NCI-H1105 (cell line): ENCODE measurements at places on chromosomes 1 and 21.

DNA sequence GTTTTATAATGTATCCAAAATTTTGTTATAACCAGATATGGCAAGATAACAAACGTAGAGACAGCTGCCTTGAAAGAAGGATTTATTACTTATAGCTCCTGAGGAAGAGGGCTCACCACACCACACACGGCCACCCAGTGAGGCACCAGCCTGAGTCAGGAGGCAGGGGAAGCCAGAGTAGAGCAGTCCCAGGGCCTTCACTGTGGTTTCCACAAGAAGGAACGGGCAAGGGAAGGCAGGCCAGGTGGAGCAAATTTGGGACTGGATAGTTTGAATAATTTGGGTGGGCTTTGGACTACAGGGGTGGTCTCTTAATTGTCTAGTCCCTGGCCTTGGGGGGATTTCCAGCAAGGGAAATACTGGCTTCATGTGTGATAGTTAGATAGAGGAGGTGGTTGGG, 72.5 kb downstream of the RRAGC start:
- no peak for DNase-seq

DNA sequence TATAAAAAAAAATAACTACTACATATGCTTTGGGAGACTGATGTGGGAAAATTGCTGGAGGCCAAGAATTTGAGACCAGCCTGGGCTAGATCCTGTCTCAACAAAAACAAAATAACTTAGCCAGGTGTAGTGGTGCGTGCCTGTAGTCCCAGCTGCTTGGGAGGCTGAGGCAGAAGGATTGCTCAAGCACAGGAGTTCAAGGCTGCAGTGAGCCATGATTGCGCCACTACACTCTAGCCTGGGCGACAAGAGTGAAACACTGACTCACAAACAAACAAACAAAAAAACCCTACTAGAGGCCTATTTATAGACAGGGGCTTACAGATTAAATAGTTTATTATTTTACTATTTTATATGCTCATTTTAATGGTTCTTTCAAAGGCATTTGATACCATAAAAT, 80.0 kb downstream of the LHX4 start:
- DNase-seq = no peak

DNA sequence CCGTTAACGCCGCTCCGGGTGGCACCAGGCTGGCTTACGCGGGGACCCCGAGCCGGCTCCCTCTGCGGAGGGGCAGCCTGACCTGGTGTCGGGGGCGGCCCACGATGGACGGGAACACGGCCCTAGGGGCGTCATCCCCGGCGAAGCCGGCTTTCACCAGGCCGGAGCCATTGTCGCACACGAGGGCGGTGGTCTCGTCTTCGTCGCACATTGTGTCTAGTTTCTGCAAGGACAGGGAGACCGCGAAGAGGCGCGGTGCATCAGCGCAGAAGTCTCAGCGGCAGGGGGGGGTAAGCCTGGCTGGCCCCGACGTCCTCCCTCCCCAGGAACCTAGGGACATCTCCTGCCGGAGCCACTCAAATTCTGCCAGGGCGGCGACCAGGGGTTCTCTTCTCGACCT, 989 bp downstream of the ACTA1 start:
- no peak for DNase-seq

DNA sequence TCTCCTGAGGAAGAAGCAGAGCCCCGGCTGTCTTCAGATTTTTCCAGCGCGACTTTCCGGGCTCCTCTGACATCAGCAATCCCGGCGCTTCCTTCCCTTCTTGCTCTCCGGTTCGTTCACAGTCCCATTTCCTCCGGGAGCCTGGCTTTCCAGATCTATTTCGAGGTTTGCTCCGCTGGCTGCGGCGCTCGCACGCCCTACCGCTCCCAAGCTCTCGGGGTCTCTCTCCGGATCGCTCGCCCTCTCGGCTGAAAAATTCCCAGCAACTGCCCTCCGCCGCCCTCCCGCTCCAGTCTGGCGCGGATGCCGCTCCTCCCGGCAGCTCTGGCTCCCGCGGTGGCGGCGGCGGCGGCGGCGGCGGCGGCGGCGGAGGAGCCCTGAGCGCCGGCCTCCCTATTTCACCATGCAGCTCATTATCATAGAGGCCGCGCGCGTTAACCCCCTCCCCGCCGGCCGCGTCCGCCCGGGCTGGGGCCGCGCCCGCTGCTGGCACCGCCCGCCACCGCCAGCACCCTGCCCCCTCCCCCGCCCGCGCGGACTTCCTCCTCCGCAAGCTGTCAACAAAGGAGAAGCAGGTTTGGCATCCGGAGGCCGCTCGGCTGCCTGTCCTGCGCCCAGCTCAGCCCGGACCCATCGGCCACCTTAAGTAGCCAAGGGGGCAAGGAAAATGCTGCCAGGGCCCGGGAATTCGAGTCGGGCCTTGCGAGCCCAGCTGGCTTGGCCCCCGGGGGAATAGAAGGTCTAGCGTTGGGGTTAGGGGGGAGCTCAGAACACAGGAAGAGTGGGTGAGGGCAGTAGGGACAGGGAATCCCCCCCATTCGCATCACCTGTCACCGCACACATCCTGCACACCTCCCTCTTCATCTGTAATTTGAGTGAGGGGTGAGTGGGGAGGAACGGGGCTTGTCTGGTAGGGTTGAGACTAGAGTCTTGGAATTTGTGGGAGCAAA, at the start of gene PLXNA2:
PLXNA2 (minus strand) TSS at position 418 of the 950 bp plus-strand sequence. CDS start 26,462 bp downstream, outside the sequence.
- peak; percentile 62 for DNase-seq

- DNase-seq = peak; percentile 72
Observed at GRCh38 chr21:43740497-43741156, 21.7 kb downstream of the PDXK start.

DNA sequence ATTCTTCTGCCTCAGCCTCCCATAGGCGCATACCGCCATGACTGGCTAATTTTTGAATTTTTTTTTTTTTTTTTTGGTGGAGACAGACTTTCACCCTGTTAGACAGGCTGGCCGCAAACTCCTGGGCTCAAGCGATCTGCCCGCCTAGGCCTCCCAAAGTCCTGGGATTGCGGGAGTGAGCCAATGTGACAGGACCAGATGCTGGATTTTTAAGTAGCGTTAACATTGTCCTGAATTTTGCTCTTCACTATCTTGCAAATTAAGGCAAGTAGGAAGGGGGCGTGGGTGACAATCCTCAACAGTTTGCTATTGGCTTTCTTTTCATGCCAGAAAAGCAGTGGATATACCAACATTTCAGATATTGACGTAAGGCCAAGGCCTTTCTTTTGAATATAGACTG, 49.7 kb upstream of the TSNAX start:
- no peak for DNase-seq

- no peak for DNase-seq
Observed at GRCh38 chr1:203609979-203610493, 16.6 kb upstream of the ATP2B4 start.

DNA sequence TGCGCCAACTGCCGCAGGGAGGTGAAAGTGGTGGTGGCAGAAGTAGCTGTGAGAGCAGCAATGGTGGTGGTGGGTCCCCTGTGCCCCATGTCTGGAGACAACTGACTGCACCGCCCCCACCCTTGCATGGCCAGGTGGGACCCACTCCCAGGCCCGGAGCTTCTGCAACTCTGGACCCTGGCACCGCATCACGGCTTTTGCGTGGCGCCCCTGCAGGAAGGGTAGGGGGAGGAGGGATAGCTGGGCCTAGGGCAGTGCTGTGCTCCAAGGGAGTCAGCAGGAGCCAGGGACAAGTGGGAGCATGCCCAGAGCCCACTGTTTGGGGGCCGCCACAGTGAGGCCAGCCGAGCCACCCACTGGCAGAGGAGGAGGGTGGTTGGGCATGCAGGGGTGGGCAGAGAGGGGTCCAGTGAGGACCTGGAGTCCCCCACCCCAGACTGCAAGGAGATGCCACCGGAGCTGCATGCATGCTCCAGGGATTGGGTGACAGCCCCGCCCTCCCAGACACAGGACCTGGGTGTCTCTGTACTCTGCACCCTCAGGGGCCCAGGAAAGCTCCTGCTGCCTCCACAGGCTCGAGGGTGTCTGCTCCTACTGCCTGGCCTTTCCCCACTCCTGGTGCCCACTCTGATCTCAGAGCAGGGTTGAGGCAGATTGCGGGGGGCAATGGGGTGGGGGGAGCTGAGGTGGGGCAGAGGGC, 9.8 kb upstream of the CTTNBP2NL start:
- no peak for DNase-seq

DNA sequence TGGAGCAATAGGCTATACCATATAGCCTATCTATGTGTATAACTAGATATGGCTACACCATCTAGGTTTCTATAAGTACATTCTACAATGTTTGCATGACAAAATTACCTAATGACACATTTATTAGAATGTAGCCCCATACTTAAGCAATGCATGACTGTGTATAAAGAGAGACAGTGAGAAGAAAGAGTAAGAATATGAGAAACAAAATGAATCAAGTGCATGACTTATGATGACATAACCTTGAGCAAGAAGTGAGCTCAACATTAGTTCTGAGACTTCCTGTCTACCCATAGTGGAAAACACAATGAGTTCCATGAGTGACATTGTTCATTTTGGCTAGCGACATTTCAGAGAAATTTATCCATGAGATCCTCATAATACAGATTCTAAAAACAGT, 10.1 kb downstream of the SLC44A5 start:
- no peak for DNase-seq

DNA sequence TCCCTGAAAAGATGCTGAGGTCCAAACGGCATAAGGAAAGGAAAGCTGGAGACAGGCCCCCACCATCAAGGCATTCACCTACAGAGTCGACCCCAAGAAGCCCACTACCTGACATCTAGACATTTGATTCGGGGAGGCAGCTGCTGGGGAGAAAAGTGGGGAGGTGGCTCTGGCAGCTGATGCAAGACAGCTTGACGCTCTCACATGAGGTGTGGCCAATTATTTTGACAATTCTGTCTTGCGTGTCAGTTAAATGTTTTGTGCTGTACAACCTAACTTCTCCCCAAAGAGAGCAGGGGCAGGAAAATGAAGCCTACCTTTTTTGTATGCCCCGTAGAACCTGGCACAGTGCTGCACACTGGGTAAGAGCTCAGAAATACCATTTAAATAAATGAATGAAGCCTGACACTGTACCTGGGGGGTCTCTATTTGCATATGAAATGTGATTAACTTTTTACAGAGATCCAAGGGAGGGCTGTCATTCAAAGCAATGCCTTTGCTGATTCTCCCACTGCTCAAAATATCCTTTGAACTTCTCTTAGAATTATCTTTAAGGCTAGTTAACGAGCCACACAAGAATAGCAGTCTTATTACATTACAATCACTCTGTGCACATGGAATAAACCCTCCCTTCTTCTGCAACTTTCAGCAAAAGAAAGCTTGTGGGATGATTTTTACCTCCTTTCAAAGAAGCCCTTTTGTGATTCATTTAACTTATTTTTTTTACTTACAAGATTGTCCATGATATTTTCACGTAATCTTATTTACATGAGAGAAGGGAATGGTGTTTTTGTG, 163.2 kb downstream of the TNR start:
- no peak for DNase-seq

DNA sequence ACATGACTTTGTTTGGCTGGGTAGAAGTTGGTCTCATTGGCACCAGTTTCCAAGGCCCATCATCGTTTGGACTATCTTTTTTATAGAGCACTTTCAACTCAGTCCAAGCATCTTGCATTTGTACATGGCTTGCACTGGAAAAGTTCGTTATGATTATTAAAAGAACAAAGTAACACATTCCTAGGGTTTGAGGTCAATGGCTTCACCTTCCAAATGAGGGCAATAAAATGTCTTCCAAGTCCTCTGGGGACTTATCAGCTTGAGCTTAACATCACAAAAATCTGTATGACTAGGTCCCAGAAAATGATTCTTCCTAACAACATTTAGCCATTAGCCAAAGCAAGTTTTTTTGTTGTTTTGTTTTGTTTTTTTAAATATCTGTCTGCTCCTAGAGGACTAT, 610.8 kb downstream of the LMO4 start:
- DNase-seq = no peak

- DNase-seq = no peak
Observed at GRCh38 chr1:211705467-211706091, 30.2 kb upstream of the NEK2 start.

- DNase-seq = no peak
Observed at GRCh38 chr1:115452600-115453329, 114.7 kb upstream of the NGF start.

DNA sequence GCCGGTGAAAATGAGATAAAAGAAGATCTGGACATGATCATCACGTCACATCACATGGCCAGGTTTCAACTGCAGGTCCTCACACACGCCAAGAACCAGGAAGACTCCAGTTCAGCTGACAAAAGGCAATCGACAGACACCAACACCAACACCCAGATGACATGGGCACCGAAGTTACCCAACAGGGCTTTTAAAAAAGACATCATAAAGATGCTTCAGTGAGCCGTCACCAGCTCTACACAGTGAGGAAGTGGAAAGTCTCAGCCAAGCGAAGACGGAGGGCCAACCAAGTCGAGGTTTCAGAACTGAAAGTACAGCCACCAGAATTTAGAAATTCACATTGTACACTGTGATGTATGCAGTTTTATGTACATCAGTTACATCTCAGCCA, 154.3 kb upstream of the COL6A1 start:
- no peak for DNase-seq

- DNase-seq = no peak
Observed at GRCh38 chr1:203082571-203083462, 3.0 kb downstream of the MYOG start.

GRCh38 chr1:94992161-94992560, 65.3 kb upstream of the CNN3 start:
- no peak for DNase-seq

GRCh38 chr1:190068304-190068703, 409.4 kb downstream of the BRINP3 start:
- no peak for DNase-seq

DNA sequence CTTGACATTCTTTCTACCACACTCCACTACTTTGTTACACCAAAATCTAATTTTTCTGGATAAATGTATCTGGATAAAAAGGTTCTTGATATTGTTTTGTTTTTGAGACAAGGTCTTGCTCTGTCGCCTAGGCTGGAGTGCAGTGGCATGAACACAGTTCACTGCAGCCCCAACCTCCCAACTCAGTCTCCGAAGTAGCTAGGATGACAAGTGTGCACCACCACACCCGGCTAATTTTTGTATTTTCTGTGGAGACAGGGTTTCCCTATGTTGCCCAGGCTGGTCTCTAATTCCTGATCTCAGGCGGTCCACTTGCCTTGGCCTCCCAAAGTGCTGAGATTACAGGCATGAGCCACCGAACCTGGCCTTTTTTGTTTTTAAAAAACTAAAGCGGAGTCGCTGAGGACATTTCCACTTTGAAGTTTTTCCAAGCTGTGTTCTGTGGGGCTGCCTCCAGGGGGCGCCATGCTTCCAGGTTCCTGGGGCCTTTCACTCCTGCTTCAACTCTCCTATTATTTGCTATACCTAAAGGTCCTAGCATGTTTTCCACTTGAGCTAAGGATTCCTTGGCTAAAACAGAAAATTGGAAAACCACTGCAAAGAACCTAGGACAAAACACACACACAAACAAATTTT, 14.1 kb upstream of the NCMAP start:
- no peak for DNase-seq

- DNase-seq = no peak
Observed at GRCh38 chr1:53470155-53470554, 11.0 kb downstream of the DMRTB1 start.

DNA sequence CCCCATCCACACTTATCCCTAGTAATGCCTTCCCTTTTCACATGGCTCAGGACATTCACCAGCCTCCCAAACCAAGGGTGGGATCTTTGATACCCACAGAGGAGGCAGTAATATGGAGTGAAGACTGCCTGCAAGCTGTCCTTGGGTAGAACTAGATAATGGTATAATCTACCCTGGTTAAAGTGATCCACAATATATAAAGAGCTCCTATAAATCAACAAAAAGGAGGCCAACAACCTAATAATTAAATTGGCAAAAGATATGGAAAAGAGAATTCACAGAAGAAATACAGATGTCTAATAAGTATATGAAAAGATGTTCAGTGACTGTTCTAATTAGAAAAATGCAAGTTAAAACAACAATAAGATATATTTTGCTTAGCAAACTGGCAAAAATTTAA, 30.7 kb upstream of the SPOCD1 start:
- no peak for DNase-seq
